ENCODE measurements at places on chromosomes 3 and 15.
A peak's percentile ranks its signal among the peaks of the same experiment; 100 is the strongest.

DNA sequence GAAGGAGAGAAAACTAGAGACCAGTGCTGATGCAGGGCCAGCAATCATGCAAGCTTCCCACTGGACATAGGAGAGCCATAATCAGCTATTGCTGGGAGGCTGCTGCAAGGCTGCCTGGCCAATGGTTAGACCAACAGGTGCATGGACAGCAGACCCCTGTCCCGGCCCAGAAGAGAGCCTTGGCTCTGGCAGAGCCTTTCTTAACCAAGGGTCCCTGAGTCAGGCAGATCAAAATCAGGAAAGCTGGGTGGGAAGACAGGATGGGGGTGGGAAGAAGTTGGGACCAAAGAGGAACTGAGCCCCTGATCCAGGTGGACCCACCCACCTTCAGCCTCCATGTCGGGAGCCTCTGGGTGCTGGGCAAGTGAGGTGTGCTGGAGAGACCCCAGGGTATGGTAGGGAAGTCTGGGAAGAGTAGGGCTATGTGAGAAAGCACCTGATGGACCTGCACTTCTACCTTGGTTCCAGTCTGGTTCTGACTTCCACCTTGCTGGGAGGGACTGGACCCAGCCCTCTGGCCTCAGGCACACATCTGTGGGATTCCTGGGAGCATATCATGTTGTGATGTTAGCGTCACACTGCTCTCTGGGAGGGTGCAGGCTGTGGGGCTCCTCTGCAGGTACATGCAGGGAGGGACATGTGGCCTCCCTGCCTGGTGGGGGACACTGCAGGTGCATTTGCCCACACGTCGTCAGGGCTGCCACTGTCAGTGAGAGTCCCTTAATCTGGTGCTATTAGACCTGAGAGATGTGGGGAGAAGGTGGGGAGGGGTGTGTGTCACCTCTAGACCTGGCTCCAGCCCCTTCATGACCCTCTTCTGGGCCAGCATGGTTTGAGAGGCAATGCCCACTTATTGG, 24.7 kb downstream of the KY start:
- no peak for DNase-seq

DNA sequence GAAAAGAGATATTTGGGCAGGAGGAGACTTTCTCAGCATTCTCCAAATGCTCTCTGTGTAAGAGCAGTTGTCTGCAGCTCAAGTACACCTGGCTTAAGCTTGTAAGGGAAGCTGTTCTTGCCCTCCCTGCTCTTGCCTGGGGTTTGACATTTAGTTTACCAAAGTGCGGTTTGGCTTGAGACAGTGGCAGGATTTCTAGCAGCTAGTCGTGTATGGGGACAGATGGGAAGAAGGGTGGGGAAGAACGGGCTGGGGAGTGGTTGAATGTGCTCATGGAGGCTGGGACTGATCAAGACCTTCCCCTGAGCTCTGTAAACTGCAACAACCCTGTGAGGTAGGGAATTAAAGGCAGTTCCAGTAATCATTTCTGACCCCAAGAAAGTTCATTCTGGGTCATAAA, 39.8 kb downstream of the SQOR start:
- DNase-seq, result no peak

DNA sequence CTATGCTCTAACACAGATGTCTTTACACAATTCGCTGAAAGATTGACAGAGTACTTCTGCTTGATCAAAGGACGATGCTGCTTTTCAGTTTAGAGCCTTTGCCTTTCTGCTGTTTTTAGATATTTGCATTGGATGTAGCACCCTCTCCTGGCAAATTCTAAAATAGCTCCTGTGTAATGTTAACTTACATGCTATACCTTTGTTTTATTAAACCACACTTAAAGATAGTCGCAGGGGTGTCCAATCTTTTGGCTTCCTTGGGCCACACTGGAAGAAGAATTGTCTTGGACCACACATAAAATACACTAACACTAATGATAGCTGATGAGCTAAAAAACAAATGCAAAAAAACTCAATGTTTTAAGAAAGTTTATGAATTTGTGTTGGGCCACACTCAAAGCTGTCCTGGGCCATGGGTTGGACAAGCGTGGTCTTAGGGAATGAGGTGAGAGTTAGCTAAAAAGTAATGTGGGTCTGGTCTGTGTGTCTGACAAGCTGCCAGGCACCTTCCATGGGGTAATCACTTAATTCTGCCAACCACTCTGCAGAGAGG, 62.9 kb downstream of the ATG7 start:
- peak; percentile 66 for DNase-seq

DNA sequence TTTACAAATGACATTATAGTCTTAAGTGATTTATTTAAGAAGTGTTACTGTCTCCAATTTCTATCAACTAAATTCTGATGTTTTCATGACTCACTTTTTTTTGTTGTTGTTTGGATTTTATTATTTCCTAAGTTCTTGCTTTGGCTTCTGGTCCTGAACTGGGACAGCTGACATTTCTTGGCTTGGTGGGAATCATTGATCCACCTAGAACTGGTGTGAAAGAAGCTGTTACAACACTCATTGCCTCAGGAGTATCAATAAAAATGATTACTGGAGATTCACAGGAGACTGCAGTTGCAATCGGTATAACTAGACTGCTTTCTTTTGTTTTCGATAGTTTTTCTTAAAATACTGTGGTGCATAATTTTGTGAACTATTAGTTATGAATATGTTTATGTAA, 47.5 kb downstream of the ASTE1 start:
- no peak for DNase-seq

GRCh38 chr3:40877631-40878463, 321.5 kb upstream of the CTNNB1 start:
- no peak for DNase-seq

DNA sequence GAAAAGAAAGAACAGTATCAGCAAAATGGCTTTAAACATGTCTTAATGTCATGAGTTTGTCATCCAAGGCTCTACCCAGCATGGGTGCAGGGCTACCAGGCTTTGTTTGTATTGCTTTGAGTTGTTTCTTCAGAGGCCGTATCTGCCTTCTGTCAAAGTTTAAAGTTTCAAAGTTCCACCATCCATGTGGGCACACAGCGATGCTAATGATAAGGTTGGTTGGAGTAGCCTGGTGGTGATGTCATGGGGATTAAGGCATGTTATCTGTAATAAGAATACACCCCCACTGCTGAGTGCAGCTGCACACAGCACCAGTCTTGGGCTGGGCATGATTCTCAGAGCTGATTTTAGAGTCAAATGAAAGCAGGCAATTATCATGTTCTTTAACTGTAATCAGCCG, 72.0 kb upstream of the LRTM1 start:
- DNase-seq, result no peak

DNA sequence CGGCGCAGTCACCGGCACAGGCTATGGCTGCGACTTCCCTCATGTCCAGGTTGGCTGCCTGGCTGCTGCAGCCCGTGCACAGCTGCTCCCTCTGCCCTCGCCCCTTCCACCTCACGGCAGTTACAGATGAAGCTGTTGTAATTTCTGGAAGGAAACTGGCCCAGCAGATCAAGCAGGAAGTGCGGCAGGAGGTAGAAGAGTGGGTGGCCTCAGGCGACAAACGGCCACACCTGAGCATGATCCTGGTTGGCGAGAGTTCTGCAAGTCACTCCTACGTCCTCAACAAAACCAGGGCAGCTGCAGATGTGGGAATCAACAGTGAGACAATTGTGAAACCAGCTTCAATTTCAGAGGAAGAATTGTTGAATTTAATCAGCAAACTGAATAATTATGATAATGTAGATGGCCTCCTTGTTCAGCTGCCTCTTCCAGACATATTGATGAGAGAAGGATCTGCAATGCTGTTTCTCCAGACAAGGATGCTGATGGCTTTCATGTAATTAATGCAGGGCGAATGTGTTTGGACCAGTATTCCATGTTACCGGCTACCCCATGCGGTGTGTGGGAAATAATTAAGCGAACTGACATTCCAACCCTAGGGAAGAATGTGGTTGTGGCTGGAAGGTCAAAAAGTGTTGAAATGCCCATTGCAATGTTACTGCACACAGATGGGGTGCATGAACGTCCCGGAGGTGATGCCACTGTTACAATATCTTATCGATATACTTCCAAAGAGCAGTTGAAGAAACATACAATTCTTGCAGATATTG, 13.2 kb upstream of the GNB4 start:
- no peak for DNase-seq

GRCh38 chr3:75272691-75273090, 391.4 kb upstream of the FRG2C start:
- no peak for DNase-seq

DNA sequence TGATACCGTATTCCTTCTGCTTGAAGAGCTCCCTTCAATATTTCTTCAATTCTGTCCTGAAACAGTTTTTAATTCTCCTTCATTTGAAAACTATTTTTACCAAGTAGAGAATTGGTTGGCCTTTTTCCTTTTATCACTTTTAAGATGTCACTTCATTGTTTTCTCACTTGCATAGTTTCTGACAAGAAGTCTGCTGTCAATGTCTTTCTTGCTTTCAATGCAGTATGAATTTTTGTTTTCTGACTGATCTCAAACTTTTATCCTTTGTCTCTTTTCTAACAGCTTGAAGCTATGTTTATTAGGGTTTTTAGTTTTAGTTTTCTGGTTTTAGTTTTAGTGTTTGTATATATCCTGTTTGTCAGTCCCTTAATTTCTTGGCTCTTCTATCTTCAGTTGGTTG, 364.8 kb upstream of the TPRG1 start:
- DNase-seq, result no peak

DNA sequence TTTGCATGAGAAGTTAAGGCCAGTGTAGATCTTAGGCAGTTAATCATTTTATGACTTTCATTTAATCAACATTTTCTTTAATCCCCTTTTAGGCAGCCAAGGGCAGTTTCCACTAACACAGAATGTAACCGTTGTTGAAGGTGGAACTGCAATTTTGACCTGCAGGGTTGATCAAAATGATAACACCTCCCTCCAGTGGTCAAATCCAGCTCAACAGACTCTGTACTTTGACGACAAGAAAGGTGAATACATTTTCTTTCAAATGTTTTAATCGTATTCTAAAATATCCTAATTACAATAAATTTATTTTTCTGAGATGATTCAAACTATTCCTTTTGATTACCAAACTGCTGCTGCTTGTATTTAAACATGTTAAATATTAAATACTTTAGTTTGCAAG, 843.2 kb downstream of the CADM2 start:
- no peak for DNase-seq

GRCh38 chr3:110814170-110815007, 257.2 kb upstream of the NECTIN3 start:
- DNase-seq, result peak; percentile 10

GRCh38 chr15:39741258-39741657, 41.4 kb downstream of the FSIP1 start:
- no peak for DNase-seq

DNA sequence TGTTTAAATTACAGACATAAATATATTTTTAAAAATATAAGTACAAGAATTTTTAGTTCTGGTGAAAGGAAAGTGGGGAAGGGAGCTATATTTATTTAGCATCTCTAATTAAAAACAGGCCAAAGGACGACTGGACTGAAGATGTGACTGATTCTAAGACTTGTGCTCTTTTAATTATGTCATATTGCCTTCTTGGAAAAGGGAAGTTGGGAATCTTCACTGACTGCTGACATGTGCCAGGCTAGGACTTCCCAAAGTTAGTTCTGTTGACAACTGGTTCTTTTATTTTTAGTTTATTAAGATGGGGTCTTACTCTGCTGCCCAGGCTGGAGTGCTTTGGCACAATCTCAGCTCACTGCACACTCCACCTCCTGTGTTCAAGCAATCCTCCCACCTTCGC, 13.5 kb downstream of the CNOT10 start:
- no peak for DNase-seq

GRCh38 chr3:47385007-47385406, 4.2 kb downstream of the PTPN23 start:
- DNase-seq, result no peak

- DNase-seq, result no peak
Measured at GRCh38 chr3:127720985-127721935, 48.5 kb downstream of the ABTB1 start.

DNA sequence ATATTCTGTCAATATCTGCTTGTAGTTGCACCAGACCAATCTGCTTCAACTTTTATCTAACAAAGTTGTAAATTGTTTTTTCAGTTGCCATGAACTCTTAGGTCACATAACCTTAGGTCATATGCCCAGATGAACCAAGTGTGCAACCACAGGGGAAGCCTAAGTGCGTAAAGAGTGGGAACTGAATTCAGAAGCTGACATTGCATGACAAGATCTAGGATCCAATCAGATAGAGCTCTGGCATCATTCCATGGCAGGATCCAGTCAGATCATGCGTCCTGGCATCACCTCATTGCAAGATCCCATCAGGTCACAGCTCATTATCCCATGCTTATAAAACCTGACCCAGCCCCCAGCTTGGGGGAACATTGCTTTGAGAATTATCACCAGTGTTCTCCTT, 18.9 kb upstream of the IFT57 start:
- DNase-seq, result no peak

GRCh38 chr3:77321646-77322045, 281.7 kb downstream of the ROBO2 start:
- DNase-seq, result no peak

GRCh38 chr3:131602011-131602779, 99.4 kb upstream of the MRPL3 start:
- DNase-seq, result no peak

GRCh38 chr15:68192117-68192516, 13.0 kb downstream of the CALML4 start:
- DNase-seq, result no peak

- peak; percentile 76 for DNase-seq
Measured at GRCh38 chr15:31197497-31198414, 96.2 kb upstream of the TRPM1 start.

DNA sequence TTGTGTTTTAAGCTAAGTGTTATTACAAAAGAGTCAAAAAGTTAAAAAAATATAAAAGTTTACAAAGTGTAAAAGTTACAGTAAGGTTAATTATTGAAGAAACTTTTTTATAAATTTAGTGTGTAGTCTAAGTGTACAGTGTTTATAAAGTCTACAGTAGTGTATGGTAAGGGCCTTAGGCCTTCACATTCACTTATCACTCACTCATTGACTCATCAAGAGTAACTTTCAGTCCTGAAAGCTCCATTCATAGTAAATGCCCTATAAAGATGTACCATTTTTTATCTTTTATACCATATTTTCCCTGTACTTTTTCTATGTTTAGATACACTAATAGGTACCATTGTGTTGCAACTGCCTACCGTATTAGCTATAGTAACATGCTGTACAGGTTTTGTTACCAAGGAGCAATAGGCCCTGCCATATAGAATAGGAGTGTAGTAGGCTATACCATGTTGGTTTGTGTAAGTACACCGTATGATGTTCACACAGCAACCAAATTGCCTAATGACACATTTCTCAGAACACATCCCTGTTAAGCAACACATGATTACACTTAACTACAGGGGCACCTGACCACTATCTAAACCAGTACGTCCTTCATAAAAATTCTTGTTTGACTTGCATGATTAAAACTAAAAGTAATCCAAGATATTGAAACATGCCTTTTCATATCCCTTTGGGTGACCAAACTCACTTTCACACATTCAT, 17.2 kb downstream of the RAD18 start:
- no peak for DNase-seq

DNA sequence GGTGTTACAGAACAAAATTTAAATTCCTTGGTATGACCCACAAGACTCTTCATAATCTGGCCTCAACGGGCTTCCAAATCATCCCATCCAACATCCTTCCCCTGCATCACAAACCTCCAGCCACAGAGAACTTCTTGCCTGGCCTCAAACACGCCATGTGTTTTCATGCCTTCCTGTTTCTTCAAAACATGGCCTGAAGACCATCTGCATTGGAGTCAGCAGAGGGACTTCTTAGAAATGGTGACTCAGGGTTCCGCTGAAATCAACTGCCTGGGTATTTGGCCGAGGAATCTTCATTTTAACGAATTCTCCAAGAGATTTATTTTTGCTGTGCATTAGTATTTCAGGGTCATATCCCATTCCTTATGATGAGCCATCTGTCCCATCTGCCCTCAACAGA, 138.1 kb upstream of the RAP2B start:
- DNase-seq, result no peak

Measured in GM13977 (cell line).